CD4-positive, alpha-beta T cell treated with Interleukin-6 at 100 ng/mL for 8 hours (primary cell): ENCODE measurements at places on chromosomes 5 and 9.

DNA sequence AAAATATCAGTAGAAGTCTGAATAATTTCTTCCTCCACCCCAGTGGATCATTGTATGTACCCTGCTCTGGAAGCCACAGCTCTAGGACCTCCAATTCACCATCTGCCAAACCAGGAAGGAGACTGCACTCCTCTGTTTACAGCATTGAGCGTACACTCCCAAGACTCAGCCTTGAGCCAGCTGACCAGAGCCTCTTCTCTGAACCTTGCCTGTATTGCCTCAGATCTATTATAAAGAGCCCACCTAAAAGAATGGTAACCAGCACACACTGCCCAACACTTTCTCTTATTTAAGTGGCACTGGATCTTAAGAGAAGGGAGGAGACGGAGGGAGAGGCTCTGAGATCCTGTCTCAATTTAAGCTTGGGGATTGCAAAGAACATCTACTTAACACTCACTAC is 217.8 kb upstream of the RASEF start:
- no peak for DNase-seq

DNA sequence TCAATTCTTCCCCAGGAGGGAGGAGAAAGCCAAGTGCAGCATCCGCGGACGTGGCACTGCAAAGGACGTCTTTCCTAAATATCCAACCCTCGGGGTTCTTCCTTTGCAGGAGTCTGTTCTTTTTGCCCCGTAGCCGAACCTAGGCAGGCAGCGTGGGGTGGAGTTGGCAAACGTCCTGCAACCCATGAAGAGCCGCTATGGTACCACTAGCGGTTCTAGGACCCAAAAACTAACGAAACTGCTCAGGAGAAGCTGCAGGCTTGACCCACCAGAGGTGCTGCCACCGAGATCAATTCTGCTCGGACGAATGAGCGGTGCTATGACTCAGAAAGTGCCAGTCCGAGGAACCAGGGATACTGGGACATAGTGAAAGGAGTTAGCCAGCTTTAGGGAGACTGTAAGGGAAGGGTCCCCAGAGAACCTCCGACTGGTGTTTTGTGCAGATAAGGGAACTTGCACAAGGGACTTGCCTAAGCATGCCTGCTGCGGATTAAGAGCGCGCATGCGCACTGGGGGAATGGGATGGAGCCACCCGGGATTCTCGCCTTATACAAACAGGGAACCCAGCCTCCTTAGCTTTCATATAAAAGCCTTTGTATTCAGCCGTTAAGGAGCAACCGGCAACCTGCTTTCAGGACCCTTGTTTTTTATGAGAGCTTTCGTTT is 32.7 kb downstream of the ANXA2R start:
- peak; percentile 80 for DNase-seq

GRCh38 chr9:21481470-21482056 is 550 bp downstream of the IFNE start:
- DNase-seq: no peak

- no peak for DNase-seq
These were observed 15.8 kb downstream of the ERGIC1 start for GRCh38 chr5:172849606-172850453.

DNA sequence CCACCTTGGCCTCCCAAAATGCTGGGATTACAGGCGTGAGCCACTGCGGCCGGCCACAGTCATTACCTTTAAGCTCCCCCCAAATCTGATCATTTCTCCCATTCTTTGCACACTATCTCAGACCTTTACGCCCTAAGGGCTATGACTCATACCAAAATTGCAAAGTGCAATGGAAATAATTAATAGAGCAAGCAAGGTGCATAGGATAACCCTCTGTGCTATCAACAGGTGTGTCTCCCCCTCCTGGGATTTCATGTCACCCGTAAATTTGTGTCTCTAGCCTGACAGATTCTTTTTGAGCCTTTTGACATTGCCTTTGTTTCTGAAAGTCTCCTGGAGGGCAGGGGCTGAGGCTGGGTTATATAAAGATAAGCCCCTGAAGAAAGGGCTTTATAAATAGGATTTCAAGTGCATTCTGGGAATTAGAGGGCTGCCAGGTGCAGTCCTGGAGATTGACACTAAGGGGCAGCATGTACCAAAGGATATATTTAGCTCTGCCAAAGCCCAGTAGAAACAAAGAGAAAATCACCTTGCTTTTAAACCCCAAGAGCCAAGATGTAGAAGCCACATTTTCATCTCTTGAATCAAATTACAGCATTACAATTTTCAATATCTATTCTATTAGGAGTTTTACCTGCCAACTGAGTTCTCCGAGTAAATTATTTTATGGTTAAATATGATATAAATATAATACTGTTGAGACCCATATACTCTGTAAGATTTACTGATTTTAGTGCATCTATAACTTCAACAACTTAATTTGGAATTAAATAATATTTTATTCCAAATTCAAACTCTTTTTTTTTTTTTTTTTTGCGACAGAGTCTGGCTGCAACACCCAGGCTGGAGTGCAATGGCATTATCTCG is 18.2 kb downstream of the S100Z start:
- DNase-seq: peak; percentile 58
